ENCODE measurements at places on chromosomes 16 and 17.

DNA sequence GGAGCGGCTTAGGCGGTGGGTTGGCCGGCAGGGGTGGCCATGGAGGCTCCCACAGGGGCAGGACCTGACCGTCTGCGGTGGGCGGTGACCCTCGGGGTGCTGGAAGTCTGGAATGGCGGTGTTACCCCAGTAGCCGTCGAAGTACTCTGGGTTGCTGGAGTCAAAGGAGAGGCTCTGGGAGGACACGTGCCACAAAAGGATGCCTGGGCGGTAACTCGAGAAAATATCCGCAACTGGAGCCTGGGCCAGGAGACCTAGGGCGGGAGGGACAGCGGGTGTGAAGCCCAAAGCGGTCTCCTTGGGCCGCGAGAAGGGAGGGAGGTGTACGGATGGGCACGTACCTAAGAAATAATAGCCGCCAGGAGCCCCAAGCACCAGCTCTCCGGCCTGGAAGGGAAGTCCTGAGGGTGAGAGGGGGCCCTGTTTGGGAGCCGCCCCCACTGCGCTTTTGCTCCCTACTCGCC, 4.6 kb downstream of the ITGA2B start:
- no peak for DNase-seq

DNA sequence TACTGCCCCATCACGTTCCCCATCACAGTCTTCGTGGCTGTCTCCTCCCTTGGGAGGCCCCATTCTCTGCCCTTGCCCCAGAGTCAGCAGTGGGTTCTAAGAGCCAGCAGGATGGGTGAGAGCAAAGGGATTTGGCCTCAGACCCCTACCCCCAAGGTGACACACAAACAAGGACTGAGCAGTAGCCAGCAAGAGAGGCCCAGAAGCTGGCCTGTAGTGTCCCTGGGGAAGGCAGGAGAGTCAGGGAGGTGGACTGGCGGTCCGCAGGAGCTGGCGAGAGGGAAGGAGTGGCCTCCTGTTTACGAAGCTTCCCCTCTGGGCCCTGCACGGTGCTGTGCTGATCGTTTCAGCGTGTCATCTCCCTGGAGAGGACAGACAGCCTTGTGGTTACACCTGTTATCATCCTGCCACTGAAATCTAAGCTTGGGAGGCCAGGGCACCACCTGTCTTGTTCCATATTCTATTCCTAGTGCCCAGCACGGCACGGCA, 8.4 kb downstream of the WDR81 start:
- DNase-seq = no peak

DNA sequence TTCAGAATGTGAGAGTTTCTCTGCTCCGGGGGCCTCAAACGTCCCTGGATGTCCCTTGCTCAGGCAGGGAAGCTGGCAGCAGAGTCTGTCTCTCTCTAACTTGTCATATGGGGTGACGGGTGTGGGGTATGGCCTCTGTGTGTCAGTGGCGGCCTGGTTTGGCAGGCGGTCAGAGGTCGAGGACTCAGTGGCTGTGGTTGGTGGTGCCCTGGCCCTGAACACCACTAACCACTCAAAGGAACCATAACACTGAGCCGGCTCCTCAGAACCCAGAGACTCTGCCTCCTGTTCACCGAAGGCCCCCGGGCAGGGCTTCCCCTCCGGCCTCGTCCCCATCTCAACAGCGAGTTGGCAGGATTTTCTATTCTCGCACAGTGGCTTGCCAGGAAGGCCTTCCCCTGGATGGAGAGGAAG, 677 bp downstream of the P2RX1 start:
- DNase-seq = no peak

GRCh38 chr16:20768818-20769217, 5.0 kb downstream of the ACSM3 start:
- no peak for DNase-seq

GRCh38 chr16:89366561-89367537, 123.5 kb downstream of the ANKRD11 start:
- no peak for DNase-seq

Data from IMR-90 (cell line).